Endodermal cell (in vitro differentiated cells): ENCODE measurements at places on chromosomes 5 and 9. TPM values are rescaled to one million over a fixed set of nuclear protein-coding genes. Genes with fewer than 3 reads are reported as not detected.

NKD2 gene
- 5.3 to 13.9 TPM (median 11.1 TPM) in 3 replicates for total RNA-seq

SLC6A18 gene
- total RNA-seq, result not detected in 3 replicates

LRRC70 gene
- 0.50 and 1.4 TPM in 2 replicates for total RNA-seq

MED22 gene
- total RNA-seq, result 26.8 to 57.3 TPM (median 55.6 TPM) in 3 replicates

MCTP1 gene
- 0.52 to 0.97 TPM (median 0.71 TPM) in 3 replicates for total RNA-seq

CDH9 gene
- total RNA-seq, result not detected in 2 replicates

DNA sequence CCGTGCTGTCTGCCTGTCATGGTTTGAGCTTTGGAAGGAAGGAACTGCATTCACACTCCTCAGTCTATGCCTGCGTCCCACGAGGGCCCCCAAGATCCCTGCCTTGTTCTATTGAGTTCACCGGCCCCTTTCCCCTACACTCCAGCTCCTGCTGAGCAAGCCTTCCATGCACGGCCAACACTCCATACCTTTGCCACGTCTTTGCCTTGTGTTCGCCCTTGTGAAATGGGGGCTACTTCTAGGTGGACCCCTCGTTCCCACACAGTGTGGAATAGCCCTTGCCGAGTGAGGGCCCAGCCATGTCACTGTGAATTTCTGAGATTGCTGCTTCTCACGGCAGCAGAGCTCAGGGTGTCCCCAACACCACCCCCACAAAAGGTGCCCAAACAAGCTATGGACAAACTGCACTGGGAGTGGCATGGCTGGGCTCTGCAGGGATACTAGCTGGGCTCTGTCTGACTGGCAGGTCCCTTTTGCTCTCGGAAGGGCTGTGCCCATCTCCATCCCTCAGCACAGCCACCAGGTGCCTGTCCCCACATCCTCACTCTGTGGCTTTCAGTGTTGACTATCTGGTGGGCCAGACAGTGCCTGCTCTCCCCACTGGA is 67.9 kb upstream of the ADAMTS2 start:
- no peaks in the 10 kb centered on the region for H3K36me3 ChIP-seq
- H3K27ac ChIP-seq, result no peak overlapping the region
- H3K4me3 ChIP-seq, result no peak overlapping the region

GRCh38 chr5:173643964-173644363 is 27.5 kb upstream of the BOD1 start:
- peak overlapping the region; percentile 76 for H3K27ac ChIP-seq
- no peaks in the 10 kb centered on the region for H3K4me1 ChIP-seq
- no peaks in the 10 kb centered on the region for H3K27me3 ChIP-seq
- no peak overlapping the region for H3K4me3 ChIP-seq
- H3K36me3 ChIP-seq, result no peaks in the 10 kb centered on the region
- peak; percentile 77 for DNase-seq

GRCh38 chr9:5326893-5327548 is 12.7 kb downstream of the RLN1 start:
- peak overlapping the region; percentile 49 for H3K4me3 ChIP-seq
- no peak overlapping the region for H3K27ac ChIP-seq
- no peaks in the 10 kb centered on the region for H3K27me3 ChIP-seq
- no peaks in the 10 kb centered on the region for H3K4me1 ChIP-seq
- H3K36me3 ChIP-seq, result no peaks in the 10 kb centered on the region

GRCh38 chr5:131264451-131265099 is 722 bp downstream of the CDC42SE2 start:
- H3K36me3 ChIP-seq, result no peaks in the 10 kb centered on the region
- peak overlapping the region; percentile 89 for H3K27ac ChIP-seq
- no peaks in the 10 kb centered on the region for H3K27me3 ChIP-seq
- H3K4me3 ChIP-seq, result peak overlapping the region; percentile 85
- H3K4me1 ChIP-seq, result no peaks in the 10 kb centered on the region

DNA sequence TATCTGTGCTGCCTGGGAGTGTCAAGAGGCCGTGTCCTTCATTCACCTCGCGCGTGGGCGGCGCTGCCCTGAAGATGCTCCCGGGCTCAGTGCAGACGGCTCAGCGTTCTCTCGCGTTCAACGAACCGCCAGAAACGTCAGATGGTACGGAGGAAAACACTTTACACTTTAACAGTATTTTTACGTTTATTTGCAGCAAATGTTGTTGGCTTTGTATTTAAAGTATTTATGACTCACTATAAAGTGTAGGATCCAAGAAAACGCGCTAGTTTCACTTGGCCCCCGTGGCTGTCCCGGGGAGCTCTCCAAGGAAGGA is 544 bp upstream of the ERCC6L2 start:
- no peak overlapping the region for H3K4me3 ChIP-seq
- no peaks in the 10 kb centered on the region for H3K4me1 ChIP-seq
- H3K36me3 ChIP-seq, result peaks cover 4% of the 10 kb centered on the region

GRCh38 chr5:178470760-178471025 is 119.5 kb downstream of the COL23A1 start:
- H3K27me3 ChIP-seq, result no peaks in the 10 kb centered on the region
- H3K4me3 ChIP-seq, result no peak overlapping the region
- no peak overlapping the region for H3K27ac ChIP-seq
- no peak for DNase-seq

DNA sequence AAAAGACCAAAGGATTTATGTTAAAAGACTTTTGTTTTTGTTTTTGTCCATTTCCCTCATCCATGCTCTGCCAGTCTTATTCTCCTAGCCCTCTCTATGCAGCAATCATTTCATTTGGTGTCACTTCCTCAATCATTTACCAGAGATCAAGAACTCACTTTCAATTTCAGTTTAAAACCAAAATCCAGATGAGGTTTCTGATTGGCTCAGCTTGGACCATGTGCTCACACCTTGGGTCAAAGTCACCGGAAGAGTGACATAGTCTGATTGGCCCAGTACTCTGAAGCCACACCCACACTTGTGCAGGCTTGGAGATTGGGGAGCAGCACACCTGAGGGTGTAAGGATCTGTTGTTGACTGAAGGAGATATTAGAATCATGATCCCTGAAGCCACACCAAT is 79.6 kb downstream of the TLR4 start:
- no peak overlapping the region for H3K27ac ChIP-seq
- H3K4me1 ChIP-seq, result peaks cover 20% of the 10 kb centered on the region
- no peaks in the 10 kb centered on the region for H3K36me3 ChIP-seq
- no peak for DNase-seq

- DNase-seq, result no peak
- no peaks in the 10 kb centered on the region for H3K27me3 ChIP-seq
These were observed 127.2 kb downstream of the AUH start for GRCh38 chr9:91234523-91234922.
